ENCODE measurements at places on chromosomes 5 and 9.

- DNase-seq = no peak
Observed at GRCh38 chr9:15220658-15221318, 86.2 kb downstream of the TTC39B start.

GRCh38 chr9:111726949-111727348 is 65.5 kb downstream of the GNG10 start:
- no peak for DNase-seq

DNA sequence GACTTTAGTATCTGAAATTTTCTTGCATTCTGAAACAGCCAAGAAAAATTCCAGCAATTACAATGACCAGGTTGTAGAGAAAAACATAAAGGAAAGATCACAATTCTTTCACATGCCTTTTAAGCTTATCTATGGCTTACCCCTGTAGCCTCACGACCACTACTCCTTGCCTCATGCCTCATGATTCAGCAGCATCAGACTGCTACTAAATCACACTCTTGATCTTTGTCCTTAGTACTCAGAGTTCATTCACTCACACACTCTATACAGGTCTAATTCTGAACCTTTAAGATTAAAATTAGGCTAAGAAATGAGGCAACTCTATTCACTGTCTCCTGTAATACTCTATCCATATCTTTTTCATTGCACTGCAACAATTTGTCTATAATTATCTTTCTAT is 415.1 kb downstream of the MLLT3 start:
- no peak for DNase-seq

DNA sequence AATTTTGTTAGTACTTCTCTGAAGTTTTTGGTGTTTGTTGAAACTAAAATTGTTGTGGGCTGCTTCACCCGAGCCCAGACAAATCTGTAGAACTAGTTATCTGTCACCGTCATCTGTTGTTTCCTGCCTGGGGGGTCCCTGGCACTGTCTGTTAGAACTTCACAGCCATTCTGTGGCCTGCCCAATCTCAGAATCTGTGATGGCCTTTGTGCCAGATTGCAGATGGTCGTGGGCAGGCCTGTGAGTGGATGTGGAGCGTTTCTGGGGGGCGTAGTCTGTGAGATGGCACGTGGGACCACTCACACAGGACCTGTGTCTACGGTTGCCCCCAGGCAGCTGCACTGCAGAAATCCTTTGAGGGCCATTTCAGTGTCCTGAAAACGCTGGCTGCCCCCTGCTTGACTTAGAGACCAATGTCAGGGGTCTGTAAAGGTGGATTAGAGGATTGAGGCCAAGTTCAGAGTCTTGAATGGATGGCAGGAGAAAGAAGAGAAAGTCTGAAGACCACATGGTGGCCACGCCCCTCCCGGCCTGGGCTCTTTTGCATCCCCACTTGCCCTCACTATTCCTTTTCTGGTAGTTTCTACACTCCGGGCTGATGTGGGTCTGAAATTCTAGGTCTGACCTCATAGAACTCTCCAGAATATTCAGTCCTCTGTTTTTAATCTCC is 38.3 kb downstream of the TRIO start:
- DNase-seq = no peak

- DNase-seq = no peak
Observed at GRCh38 chr9:81022177-81022576, 667.2 kb downstream of the TLE1 start.

DNA sequence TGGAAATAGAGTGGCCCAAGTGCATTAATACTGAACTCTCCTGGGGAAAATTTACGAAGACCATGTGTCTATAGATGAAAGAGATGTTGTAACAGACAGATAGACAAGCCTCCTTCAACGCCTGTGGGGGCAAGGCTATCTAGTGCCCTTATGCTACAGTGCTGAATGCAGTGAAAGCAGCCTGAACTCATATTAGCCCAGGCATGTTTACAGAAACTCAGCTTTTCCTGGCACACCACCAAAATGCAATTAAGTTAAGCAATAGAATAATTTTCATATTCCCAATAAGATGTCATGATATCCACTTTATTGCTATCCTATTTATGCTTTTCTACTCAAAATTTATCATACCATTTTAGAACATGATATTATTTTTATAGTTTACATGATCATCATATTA is 277.0 kb downstream of the DIRAS2 start:
- no peak for DNase-seq

DNA sequence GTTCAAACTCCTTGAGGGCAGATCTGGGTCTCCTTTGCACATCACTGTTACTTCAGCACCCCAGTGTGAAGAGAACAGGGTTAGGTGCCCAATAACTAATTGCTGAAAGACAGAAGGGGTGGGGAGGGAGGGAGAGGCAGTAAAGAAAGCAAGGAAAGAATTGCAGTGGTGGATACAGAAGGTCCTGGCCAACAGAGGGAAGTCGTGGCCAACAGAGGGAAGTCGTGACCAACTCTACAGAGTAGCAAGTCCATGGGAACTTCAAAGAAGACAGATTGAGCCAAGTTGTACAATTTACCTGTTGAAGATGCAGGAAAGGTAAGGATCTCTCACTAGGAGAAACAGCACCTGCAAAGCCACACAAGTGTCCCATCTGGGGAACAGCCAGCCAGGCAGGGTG is 27.0 kb downstream of the CCNJL start:
- no peak for DNase-seq

- no peak for DNase-seq
Observed at GRCh38 chr5:167702014-167702413, 589.4 kb upstream of the WWC1 start.
